ENCODE measurements at places on chromosomes 7 and 10.
A peak's percentile ranks its signal among the peaks of the same experiment; 100 is the strongest.

DNA sequence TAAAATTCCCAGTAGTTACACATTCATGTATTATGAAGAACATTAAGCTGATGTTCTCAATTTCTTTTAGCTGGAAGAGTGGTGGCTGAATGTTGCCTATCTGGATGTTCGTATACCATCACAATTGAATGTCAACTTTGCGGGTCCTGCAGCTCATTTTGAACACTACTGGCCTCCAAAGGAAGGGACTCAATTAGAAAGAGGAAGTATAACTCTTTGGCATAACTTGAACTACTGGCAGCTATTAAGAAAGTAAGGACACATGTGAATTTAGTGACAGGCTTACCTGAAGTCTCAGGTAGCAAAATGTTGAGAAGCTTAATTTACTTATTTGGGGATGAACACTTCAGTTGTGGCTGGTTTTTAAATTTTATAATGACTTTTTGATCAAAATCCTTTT, 15.9 kb downstream of the CROT start:
- DNase-seq = no peak

- no peak for DNase-seq
Observed at GRCh38 chr10:61894133-61894532, 7.4 kb upstream of the ARID5B start.

- DNase-seq = peak; percentile 21
Observed at GRCh38 chr10:9253121-9253520, 1198.6 kb downstream of the GATA3 start.

- DNase-seq = no peak
Observed at GRCh38 chr7:103894656-103895596, 94.5 kb downstream of the RELN start.

DNA sequence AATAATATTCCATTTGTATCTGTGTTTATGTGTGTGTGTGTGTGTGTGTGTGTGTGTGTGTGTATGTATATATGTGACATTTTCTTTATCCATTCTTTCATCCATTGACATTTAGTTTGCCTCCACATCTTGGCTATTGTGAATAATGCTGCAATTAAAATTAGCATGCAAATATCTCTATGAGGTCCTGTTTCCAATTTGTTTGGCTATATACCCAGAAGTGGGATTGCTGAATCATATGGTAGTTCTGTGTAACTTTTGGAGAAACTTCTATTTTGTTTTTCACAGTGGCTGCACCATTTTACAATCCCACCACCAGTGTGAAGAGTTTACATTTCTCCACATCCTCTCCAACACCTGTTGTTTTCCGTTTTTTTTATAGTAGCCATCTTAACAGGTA, 53.1 kb downstream of the CH25H start:
- no peak for DNase-seq

DNA sequence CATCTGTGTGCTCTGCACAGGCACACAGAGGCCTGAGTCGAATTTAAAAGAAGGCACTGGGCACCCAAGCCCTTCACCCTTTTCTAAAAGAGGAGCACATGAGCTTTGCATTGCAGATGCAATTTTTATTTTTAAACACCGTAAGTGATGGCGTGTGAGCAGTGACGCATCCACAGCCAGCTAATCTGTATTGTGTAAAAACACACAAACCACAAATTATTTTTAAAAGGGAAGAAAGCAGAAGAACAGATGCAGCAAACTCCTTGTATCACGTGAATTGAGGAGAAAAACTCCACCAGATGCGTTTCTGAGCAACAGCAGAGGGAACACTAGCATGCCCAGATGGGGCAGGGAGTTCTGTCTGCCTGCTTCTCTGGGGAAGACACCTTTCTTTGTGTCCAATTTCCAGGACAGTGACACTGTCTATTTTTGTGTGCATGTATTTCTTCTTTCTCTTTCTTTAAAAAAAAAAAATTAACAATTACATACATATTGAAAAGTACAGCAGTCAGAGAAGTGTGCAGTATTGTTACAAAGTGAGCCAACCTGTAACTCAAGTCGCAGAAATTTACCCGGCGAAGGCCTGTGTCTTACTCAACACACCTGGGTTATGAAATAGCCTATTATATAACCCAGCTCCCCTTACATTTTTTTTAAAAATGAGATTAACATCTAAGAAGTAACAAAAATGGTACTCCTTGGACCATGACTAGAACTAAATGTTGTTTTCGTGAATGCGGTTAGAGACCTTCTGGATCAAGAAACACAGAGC, 39.2 kb downstream of the EEPD1 start:
- peak; percentile 89 for DNase-seq

DNA sequence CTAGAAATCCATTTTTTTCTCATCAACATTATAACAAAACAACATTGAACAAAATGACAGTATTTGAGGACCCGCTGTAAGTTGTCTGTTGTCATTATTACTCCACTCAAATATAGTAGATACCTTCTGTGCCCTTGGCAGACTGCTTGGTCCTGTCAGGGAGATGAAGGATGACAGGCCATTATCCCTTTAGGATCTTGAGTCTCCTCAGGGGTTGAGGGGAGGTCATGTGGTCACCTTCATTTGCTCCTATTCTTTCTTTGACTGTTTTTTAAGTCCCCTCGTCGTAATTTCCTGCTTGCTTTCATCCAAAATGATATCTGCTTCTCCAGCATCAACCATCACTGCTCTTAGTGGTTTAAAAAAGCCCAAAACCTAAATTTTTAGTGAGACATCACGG, 2.6 kb upstream of the PIP4K2A start:
- no peak for DNase-seq

DNA sequence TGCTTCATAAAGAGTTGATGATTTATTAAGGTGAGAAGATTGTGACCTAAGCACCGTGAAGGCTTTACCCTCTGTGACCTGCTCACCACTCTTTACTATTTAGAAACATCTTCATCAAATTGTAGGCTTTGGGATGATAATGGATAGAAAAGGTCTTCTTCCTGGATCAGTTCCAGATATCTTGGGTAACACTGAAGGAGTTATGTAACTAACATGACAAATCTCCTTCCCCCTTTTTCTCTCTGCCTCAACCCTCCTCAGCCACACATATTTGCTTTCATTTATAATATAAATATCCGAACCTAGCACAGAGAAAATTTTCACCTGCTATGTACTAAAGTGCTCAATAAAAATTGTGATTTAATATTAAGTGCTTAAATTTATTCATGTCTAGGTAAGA, 151.5 kb downstream of the FRMD4A start:
- no peak for DNase-seq

DNA sequence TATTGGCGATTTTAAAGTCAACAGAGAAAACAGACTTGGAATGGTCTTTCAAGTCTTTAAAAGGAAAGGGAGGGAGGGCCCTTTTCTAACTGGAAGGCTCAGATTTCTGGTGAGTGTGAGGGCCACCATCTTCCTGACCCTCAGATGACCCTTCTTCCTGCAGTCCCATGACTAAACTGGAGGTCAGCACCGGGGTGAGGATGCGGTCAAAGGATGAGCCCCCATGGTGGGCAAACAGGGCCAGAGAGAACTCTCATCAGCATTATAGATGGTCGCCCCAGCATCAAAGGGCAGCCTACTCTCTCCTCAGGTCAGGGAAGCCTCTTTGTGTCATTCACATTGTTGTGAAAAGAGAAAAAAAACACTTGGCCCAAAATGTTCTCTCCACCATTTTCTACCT, 219.2 kb downstream of the LRMDA start:
- no peak for DNase-seq

DNA sequence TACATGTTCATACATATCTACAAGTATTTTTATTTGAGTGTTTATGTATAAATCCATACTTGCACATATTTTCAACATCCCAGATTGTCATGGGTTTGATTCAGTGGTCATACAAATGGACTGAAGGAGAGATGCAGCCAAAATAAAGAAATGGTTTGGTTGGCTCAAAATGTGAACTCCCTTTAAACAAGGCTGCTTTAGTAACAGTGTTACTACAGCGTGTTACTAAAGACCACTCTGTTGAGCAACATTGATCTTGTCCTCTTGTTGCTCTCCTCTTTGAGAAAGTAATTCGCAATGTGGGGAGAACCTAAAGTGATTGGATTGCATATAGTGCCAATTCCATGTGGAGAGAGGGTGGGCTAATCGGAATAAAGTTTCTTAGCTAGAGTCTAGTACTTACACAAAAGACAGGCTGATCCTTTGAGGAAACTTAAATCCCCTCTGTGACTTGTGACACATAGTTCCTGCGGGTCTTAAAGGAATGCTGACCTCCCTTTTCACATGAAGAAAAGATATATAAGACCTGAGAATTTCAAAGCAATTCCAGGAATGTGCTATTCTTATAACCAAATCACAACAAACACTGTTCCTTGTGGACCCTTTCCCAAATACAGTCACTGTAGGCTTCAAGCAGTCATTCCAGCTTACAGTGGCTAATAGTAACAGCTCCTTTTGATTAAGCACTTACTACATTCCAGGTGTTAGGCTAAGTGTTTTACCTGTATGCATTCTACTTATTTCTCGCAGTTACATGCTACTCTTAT, 144.3 kb downstream of the FZD1 start:
- no peak for DNase-seq

DNA sequence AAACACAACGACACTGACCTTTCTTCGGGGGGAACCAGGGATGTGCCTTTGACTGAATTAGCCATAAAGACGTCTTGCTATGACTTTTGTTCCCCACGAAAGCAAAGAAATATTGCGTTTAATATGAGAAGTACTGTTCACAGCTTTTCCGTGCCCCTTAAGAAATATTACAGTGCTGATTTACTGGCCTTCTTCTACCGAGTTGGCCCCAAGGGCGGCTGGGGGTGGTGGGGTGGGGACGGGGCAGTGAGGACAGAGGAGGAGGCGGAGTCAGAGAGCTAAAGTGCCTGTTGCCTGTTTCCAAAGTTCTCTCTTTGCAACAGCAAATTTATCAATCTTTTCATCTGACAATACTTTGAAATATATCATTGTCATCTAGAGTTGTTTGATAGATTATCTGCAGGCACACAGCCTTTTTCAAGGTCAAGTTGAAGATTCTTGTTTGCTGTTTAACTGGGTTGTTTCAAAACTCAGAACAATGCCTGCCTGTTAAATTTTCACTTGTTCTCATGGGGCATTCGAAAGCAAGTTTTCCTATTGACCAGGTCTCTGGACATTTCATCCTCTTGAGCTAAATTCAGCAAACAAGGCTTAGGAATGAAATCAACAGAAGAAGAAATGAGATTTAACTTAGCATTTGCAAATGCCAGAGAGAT, 9.0 kb downstream of the PTF1A start:
- DNase-seq = no peak

GRCh38 chr7:38315410-38315809, 42.0 kb upstream of the TARP start:
- no peak for DNase-seq

GRCh38 chr7:111796671-111797070, 234.4 kb upstream of the IMMP2L start:
- no peak for DNase-seq

GRCh38 chr10:42981358-42982236, 95.3 kb upstream of the RET start:
- DNase-seq = no peak

- DNase-seq = no peak
Observed at GRCh38 chr7:157818701-157819454, 482.1 kb downstream of the DNAJB6 start.

GRCh38 chr7:45001138-45001694, 1.2 kb downstream of the CCM2 start:
- no peak for DNase-seq

- DNase-seq = no peak
Observed at GRCh38 chr7:14209896-14210484, 220.5 kb upstream of the ETV1 start.

DNA sequence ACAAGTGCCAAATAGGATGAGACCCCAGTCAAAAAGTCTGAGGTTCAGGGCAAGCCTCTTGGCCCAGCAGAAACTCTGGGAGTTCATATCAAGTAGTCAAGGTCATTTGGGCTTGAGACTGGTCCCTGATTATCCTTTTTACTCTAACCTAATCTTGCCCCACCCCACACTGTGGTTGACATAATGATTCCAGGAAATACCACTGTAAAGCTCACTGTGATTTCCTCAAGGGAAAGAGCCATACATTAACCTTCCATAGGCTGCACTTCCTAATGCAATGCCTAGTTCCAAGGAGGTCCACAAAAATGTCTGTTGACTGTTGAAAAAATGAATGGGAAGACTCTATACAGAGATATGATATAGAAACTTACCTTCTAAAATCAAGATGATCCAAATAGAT, 52.9 kb upstream of the CHCHD3 start:
- no peak for DNase-seq

DNA sequence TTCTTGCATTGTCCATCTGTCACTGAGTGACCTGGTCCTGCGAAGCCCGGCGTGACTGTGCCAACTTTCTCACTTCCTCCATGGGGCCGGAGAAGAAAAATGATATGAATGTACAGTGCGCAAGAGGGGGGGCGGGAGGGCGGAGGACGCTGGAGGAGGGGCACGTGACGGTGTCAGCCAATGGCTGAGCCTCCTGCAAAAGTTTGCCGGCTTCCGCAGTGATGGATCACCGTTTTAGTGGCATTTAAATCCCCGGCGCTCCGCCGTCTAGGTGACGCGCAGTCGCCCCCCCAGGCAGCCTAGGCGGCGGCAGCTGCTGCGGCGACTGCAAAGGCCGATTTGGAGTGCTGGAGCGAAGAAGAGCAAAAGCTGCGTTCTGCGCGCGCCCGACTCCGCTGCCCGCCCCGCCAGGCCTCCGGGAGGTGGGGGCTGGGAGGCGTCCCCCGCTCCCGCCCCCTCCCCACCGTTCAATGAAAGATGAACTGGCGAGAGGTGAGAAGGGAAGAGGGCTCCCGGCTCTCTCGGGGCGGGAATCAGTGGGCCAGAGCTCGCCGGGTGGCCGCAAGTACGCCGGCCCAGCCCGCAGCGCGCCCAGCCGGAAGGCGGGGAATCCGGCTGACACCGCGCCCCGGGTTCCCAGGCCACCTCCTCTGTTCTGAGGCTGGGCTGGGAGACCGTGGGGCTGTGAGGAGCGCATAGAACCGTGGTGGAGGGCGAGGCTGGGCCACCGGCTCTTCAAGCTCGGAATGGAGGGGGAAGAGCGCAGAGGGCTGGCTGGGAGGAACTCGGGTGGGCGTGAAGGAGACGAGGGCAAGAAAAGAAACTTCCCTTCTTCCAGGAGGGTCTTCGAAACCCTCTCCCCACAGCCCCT, at the start of gene HOXA1:
HOXA1 (minus strand) TSS at position 104 of the 871 bp plus-strand sequence; CDS start at position 16, 88 bp downstream.
- peak; percentile 95 for DNase-seq

DNA sequence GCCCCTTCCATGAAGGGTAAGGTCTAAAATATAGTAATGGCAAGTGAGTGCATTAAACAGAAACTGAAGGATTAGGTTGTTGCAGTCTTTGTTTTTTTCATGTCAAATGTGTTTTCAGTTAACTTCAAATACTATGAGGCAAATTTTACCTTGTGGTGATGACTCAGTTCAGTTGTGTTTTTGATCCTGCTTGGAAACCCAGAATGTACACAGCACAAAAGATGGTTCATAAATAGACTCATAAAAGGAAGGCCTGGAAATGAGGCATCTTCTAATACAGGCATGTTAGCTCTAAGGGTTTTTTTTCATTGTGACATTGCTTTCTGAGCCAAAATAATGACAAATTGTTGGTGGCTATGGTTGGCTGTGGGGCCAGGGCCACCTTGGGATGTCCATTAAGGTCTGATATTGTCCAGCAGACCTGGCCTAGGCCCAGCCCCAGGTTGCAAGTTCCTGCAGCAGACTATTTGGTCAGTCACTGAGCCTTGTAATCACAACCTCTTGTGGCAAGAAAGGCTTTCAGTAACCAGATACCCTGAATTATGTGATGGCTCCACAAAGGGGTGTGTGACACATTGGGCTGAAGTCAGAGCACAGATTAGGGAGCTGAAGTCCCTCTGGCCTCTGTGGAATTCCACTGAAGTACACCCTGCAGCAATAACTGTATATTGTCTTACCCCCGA, 69.0 kb upstream of the SAMD8 start:
- DNase-seq = peak; percentile 87
